ENCODE measurements at places on chromosomes 1 and 21.
A peak's percentile ranks its signal among the peaks of the same experiment; 100 is the strongest.

- DNase-seq: no peak
Measured at GRCh38 chr1:4960782-4961475, 306.5 kb downstream of the AJAP1 start.

GRCh38 chr1:171433451-171433850 lies 51.9 kb upstream of the PRRC2C start:
- peak; percentile 59 for DNase-seq

DNA sequence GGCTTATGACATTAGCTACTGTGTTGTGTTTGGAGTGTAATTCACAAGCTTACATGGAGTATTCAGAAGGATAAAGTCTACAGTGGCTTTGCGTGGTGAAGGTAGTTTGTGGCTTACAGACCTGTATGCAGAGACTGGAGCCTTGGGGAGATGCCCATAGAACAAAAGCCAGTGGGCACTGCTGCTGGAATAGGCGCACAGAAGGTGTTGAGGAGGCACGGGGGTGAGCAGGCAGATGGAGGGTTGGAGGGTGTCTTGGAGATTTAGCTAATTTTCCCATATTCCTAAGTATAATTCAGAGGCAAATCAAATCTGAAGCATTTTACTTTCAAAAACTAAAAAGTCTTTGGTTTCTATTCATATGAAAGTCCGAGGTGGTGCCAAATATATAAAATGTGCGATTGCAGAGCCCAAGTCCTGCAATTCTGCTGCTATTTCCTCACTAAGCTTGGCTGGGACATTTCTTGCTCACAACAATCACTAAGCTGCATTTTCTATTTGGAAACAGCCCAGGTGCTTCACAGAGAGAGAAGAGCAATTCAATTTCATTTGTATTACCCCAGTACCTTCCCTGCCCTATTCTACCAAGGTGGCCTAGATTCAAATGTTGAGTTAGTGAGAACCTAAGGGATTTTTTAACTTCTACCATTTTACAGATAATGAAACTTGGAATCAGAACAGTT lies 48.5 kb downstream of the FH start:
- DNase-seq: no peak

DNA sequence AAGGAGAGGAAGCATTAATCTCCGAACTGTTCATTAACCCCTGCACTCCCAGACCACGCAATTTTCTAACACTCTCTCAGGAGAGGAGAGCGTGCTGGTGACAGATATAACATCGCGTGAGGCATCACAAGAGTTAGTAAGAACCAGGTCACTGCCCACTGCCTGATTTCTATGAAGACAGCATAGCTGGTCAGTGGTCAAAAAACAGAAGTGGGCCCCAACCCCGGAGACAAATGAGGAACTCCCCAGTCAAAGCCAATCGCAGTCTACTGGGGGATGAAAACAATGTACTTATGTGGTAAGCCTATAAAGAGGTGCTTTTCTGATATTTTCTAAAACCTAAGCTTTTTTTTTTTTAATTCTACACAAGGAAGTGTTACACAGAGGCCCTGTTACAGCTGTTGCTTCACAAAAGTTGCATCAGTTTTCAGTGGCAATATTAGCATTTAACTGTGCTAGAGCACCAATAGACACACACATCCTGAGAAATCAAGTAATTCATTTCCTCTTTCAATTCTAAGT lies 231.8 kb upstream of the IRF2BP2 start:
- DNase-seq: peak; percentile 53

GRCh38 chr1:168792142-168792541 lies 63.1 kb upstream of the DPT start:
- no peak for DNase-seq

DNA sequence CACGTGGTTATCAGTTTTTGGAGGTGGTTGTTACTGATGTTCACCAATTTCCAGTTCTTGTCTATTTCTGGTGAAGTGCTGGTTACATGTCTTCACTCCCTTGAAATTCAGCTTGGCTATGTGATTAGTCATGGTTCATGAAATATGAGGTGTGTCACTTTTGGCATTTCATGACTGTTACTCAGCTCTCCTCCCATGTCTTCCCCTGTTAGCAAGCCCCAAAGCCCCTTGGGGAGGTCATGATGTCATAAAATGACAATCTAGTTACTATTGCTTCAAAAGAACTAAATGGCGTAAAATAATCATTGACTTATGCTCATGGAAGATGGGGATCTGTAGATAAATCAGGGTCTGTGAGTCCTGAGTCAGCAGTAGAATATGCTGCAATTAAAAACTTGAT lies 425.1 kb downstream of the SETD4 start:
- peak; percentile 99 for DNase-seq

GRCh38 chr1:201781437-201781836 lies 47.5 kb upstream of the IPO9 start:
- no peak for DNase-seq

DNA sequence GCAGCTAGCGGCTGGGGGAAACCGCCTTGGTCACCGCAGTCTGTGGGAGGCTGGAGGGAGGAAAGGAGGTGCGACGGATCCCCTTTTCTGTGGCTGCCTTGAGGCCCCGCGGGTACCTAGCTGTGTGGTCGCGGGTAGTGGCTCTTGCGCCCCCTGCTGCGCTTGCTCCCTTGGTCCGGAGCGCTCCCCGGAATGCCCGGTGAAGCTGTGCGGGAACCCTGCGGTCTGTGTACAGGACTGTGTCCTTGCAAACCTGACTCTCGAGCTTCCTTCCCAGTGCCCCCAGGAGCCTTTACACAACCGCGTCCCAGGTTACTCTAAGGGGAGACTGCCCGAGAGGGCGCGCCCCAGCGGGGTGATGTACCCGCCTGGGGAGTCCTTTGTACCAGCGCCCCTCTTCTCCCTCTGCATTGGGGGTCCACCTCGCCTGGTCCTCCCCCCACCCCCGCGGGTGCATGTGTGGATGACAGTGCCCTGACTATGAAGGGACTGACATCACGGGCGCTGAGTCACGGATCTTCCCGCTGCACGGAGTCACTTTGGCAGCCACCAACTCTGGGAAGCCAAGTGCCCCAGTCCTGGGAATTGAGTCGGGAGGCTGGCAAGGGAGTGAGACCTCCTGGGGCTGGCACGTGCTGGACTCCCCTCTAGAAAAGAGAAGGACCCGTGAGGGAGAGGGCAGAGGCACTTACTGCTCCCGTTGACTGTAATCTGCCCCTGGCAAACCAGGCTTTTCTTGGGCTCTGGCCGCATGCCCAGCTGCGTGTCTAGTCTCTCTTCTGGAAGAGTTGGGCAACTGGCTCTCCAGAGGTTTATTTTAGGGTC lies 816 bp downstream of the IL6R start:
- DNase-seq: peak; percentile 28

GRCh38 chr1:151942882-151943281 lies 33.6 kb upstream of the THEM4 start:
- DNase-seq: no peak

GRCh38 chr1:216937491-216937890 lies 214.3 kb upstream of the ESRRG start:
- no peak for DNase-seq

- DNase-seq: no peak
Measured at GRCh38 chr21:22703521-22703920, 1705.3 kb downstream of the NCAM2 start.
